ENCODE measurements at places on chromosomes 2 and 18.

- no peak for DNase-seq
Observed at GRCh38 chr2:235935773-235936172, 232.4 kb downstream of the GBX2 start.

DNA sequence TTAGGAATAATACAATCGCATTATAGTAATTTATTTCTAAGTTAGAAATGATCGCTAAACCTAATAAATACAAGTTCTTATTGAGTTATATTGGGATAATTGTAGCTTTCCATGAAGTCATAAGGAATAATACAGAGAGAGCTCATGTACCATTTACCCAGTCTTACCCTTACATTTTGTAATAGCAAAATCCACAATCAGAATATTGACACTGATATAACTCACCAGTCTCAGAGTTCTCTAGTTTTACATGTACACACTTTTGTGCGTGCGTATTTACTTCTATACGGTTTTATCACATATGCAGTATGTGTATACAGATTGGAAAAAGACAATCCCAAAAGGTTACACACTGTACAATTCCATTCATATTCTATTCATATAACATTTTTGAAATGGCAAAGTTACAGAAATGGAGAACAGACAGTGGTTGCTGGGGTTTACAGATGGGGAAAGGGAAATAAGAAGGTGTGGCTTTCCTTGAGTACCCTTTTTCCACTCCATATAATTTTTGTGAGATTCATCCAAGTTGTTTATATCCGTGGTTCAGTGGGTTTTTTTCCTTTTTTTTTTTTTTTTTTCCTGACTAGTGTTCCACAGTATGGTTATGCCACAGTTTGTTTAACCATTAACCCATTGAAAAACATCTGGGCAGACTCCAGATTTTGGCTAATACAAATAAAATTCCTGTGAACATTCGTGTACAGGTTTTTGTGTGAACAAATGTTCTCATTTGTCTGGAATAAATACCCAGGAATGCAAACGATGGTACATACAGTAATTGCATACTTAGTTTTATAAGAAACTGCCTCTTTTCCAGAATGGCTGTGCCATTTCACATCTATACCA is 117.2 kb downstream of the HNMT start:
- DNase-seq, result no peak

DNA sequence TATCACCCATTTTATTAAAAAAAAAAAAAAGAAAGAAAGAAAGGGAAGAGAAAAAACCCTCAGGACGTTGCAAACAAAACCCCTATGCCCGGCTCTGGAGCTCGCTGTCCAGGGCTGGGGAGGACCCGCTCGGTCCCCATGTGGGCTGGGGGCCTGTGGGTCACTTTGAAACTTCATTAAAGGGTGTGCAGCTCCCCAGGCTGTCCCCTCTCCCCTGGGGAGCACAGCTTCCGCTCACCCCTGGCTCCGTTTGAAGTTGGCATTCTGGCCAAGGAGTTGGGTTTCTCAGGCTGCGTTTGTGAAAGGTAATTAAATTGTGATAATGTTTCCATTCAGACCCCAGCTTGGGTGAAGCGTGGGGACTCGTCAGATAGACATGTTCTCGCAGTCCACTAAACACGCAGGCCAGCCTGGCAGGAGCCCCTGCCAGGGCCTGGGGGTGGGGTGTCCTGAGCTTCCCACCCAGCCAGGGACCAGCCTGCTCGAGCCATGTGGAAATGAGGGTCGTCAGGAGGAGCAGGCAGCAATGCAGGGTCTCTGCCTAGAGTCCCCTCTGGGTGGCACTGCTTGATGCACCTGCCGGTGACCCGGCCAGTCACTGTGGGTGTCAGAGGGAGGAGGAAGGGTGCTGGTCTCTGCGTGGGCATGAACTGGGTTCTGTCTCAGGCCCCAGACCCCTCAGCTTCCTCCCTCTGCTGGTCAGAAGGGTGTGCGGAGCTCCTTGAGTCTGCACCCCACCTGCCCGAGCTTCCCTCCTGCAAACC is 166.2 kb downstream of the INHBB start:
- DNase-seq, result no peak

DNA sequence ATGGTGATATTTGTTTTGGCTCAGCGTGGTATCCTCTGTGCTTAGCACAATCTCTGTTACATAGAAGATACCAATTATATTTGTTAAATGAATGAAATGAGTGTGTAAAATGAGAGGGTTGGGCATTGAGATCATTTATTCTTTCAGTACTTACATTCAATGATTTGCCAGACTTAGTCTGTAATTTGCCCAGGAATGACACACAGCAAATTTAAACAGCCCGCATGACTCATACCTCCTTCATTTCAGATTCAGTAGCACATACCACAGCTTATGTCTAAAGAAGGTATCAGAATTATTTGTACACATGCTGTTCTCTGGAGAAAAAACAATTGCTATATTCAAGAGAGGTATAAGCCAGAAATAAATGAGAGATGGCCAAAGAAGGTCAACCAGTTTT is 37.0 kb downstream of the KLHL14 start:
- no peak for DNase-seq

DNA sequence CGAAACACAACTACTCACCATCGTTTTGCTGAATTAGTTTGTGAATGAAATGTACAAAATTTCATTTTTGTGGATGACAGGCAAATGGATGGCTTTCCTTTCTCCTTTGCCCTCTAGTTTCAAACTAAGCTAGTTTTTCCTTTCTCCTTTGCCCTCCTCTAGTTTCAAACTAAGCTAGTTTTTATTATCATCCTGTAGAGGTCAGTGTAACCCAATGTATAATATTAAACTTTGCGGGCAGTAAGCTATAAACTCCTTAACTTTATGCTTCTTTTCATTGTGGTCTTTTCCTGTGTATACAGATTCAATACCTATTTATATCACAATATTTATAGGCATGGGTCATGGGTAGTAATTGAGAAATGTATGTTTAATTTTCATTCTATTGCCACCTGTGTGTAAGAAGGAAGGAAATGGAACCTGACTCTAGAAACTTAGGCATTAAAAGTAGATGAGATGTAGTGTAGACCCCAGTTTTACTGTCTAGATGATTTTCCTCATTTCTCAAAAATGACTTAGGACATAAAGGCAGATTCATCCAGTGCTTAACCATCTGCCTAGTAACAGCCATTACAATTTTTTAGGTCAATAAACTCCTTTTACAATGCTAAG is 58.1 kb downstream of the MAP3K19 start:
- DNase-seq, result no peak

DNA sequence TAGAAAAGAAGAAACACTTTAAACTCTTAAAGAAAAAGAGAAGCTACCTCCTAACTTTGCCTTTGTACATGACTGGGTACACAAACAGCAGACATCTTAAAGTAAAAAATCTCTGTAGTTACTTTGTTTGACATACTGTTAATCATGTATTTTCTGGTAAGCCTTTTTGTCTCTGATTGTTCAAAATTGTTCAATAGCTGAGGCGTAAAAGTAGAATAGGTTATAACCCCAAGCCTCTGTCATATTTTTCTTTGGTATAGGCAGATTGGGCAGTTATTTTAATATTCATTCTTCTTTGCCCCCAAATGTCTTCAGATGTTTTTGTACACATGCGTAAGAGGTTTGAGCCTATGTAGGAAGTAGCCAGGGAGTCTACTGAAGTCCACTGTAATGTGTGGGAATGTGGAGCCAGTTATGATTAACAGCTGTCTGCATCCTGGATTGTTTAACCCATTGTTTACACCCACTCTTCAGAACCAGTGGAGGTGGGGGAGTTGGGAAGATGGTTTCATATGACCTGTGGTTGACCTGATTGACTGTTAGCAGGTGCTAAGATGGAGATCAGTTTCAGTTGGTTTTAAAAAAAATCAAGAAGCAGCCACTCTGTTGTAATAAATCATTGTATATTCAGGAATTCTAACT is 150.5 kb downstream of the TANC1 start:
- DNase-seq, result no peak

DNA sequence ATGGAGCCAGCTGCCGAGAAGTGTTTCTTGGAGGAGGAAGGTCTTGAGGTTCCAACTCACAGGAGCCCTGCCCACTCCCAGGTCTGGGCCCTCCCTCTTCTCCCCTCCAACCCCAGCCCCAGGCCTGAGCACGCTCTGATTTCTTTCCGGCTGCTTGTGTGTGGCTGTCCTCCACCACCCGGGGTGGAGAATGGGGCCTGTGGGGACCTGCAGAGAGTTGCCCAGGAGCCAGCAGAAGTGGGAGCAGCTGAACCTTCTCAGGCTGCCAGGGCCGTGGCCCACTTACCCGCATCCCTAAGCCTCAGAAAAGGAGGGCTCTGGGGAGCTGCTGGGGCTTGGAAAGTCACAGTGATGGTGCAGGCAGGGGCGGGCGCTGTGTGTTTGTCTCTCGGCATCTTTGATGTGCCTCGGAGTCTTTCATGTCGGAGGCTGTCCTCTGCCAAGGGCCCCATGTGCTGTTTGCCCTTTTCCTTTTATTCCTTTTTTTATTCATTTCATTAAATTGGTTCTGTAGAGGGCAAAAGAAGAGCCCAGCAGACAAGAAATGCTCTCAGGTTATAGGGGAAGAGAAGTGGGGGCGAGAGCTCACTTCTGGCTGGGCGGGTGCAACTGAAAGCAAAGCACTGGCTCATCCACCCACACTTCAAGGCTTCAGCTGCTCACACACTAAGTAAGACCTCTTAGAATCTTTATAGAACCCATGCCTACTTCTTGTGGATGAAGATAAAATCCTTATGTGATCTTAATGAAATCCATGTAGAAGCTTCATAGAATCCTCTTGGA is 52.5 kb downstream of the SDC1 start:
- no peak for DNase-seq

- DNase-seq, result no peak
Observed at GRCh38 chr2:114864901-114865300, 422.5 kb downstream of the DPP10 start.

DNA sequence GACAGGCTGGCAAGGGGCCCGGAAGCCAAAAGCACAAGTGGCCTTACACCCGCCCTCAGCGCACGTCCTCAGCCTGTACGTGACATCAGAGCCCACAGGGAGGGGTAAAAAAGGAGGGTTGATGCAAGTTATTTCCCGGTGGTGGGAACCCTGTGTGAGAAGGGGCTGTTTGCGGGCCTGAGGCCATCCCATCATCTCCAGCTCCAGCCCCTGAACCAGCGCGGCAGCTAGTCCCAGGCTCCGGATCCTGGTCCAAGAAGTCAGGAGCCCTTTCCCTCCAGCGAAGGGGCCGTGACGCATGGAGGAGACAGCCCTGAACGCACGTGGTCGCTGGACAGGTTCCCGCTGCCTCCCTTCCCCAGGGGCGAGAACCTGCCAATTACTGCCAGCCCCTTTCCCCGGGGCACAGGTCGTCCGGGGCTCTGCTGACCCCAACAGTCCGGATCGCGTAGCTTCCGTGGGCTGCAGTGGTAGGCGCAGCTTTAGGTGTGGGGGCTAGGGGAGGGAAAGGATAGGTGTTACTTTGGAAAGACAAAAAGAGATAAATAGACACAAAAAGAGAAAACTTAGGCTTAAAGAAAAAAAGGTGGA is 1.3 kb upstream of the LRP2 start:
- DNase-seq, result no peak

DNA sequence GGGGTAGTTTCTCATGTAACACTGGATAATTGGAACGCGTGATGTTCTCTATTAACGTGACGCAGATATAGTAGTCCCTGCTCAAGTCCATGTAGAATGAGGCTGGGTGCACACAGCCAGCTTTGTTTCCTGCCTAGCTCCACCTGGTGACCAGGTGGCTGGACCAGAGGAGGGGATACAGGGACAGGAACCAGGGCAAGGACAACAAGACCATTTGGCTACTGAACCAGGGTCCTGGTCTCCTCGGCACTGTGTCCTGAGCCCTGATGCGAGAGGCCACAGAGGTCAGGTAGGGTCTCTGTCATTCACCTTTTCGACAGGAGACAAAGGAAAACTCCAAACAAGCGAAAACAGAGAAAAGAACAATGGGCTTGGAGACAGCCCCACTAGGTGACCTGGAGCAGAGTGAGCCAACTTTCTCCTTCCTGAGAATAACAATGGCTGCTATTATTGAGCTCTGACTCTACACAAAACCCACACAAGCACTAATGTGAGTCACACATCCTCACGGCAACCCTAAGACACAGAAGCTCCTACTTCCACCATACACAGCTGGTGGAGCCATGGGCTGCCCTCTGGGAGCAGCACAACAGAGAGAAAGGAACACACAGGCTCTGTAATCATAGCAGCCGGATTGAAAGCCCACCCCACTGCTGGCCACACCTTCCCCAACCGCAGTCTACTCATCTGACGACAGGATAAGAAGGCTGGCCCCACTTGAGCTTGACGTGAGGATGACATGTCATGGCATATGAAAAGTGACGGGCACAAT is 67.3 kb upstream of the TEX51 start:
- no peak for DNase-seq

Measured in stimulated activated CD8-positive, alpha-beta memory T cell treated with anti-CD3 and anti-CD28 coated beads, Interleukin-2, amount 100 ng/mL, for 48 hours (primary cell).